Stimulated activated CD4-positive, alpha-beta T cell treated with anti-CD3 and anti-CD28 coated beads, Interleukin-4, amount 100 ng/mL, for 1 hour (primary cell): ENCODE measurements at places on chromosomes 6 and 20.

DNA sequence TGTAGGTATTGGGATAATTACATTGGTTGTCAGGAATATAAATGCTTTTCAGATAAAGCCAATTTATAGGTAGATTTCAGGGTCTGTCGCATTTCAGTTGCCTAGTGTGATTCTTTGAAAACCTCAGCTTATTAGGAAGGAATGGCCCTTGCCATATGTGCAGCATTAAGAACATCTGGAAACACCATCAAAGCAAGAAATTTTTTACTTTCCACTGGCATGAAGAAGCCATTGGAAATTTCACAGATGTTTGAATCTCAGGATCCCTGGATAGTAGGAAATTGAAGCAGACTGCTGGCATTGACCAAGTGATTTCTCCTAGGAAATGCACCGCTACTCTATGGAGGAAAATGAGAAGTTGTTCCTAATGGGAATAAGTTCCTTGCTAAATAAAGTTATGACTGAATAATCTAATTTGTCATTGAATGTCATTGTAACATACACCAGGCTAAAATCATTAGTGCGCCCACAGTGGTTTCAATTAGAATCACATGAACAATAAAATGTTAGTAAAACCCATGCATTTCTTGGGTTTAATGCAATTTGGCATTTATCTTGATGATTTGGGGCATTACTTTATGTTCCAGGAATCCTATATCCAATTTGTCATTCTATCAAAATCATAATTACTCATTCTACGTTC is 950.1 kb downstream of the EPHA7 start:
- DNase-seq: no peak

DNA sequence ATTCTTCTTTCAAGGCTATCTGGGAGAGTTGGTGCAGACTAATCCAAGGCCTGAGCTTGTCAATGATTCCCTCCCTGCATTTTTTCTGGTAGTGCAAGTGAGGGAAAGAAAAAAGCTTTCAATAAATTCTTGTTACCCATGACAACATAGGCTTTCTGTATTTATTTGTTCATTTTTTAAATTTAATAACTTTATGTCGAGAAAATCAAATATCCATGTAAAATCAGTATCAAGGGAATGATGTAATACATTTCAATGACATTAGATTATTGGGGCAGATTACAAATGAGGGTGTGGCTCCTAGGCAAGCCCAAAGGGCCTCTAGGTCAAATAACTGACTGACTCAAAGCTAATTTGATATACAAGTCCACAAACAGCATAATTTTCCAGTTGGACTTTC is 104.0 kb downstream of the GJA1 start:
- DNase-seq: no peak

GRCh38 chr20:44182135-44182765 is 4.7 kb downstream of the JPH2 start:
- no peak for DNase-seq

DNA sequence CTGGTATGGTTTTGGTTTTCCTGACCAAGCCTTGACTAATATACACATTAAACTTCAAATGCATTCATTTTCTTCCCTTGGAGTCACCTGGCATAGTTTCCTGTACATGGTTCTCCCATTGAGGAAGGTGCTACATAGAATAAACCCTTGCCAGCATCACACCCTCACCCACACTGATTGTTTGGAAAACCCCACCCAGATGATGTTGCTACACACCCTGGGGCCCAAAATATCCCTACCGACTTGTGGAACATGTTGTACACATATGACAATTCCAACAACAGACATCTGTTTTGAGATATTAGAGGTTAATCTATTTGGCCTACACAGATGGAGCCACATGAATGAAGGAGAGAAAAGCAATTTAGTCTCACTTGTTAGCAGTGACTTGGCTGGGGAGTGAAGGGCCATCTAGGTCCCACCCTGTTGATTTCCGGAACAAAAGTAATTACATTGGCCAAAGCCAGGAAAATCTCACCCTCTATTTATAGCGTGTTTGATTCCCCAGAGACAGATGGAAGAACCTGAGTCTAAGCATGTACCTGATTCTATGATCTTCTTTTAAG is 606.0 kb upstream of the BTBD3 start:
- DNase-seq: no peak

- DNase-seq: no peak
Observed at GRCh38 chr6:16158943-16159557, 30.2 kb downstream of the MYLIP start.

DNA sequence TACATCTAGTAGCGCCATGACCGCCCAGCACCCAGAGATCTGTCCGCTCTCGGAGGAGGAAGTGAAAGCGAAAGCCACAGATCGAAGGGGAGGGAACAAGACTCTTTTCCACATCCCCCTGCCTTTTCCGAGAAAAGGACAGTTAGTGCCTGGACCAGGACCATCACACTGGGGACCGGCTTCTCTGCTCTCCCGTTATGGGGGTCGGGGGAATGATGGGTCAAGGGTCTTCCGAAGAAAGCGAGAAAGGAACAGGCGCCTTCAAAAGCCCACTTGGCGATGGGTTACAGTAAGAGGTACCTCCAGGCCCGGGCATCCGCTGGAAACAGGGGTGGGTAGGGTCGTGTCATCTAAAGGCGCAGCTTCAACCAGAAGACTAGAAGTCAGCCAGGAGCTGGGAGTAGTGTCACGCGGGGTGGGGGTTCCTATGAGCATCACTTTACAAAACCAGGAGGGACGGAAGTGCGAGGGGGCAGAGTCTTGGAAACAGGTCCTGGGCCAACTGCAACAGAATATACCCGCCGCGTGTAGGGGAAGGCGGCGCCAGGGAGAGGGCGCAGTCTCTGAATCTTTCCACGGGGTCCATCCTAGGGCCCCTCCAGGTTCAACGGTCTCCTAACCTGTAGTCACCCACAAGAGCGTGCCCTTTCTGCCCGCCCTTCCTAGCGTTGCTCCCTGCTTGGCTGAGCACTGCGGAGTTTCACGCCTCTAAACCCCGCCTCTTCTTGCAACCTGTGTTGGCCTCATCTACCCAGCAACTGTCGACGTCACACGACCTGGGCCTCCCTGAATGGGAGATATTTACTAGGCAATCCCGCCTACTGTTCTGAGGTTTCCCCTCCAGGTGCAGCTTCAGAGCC is at the start of gene PSMB8:
Gene PSMB8 (minus strand): TSS at position 69 of the 860 bp plus-strand sequence. CDS start 51 bp downstream, at position 18.
- peak; percentile 97 for DNase-seq

DNA sequence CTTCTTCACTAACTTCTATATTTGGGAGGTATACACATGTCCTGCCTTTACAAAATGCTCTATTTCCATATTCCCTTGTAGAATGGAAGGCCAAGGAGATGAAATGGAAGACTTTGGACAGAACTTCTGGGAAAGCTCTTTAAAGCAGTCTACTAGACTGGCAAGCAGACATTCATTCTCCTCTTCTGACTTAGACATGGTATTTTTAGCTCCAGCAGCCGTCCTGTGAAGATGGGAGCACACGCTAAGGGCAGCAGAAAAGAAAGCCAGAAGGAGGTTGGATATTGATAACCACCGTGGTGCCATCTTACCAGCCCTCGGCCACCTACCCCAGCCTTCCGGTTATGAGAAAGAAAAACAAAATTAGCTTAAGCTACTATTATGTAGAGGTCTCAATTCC is 70.1 kb upstream of the E2F3 start:
- DNase-seq: no peak

- DNase-seq: no peak
Observed at GRCh38 chr6:45488269-45488668, 110.5 kb upstream of the SUPT3H start.

DNA sequence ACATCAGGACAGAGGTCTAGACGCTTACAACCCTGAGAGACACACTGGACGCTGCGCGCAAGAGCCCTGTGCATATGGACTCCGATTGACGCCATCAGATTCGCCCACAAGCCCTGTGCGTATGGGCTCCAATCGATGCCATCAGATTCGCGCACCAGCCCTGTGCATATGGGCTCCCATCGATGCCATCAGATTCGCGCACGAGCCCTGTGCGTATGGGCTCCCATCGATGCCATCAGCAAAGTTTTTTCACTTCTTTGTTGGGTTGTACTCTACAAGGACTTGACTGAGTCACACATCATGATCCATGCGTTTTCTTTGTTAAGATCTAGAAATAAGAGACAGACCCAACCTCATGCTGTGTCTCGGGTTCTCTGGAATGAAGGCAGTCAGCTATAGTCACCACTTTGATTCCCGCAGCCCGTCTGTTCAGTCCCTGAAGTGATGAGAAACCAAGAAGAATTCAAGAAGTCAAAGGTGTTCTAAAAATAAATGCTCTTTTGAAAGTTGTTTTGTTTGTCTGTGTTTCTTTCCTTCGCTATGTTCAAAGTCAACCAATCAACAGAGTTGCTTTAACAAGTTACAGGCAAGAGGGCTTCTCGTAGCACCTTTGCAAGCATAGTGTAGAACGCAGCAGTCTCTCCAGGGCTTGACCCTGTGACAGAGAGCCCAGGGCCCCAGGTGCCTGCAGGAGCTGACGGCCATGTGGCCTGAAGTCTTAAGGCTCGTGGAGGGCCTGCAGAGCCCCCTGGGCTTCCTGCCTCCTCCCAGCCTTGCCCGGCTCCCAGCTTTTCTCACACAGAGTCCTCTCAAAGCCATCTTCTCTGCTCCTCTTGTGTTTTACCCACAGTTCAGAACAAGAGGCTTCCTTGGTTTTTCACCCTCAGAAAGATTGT is 7.9 kb downstream of the RPS6KA2 start:
- no peak for DNase-seq
